ENCODE measurements at places on chromosomes 6 and 20. TPM values are rescaled to one million over a fixed set of nuclear protein-coding genes. Genes with fewer than 3 reads are reported as not detected.

GRCh38 chr20:10671919-10672623 is 1.7 kb downstream of the JAG1 start:
- DNase-seq = peak; percentile 64
- no peaks in the 10 kb centered on the region for H3K27me3 ChIP-seq
- peak overlapping the region; percentile 91 for H3K27ac ChIP-seq
- H3K4me3 ChIP-seq = peak overlapping the region; percentile 70
- H3K4me1 ChIP-seq = no peaks in the 10 kb centered on the region

DNA sequence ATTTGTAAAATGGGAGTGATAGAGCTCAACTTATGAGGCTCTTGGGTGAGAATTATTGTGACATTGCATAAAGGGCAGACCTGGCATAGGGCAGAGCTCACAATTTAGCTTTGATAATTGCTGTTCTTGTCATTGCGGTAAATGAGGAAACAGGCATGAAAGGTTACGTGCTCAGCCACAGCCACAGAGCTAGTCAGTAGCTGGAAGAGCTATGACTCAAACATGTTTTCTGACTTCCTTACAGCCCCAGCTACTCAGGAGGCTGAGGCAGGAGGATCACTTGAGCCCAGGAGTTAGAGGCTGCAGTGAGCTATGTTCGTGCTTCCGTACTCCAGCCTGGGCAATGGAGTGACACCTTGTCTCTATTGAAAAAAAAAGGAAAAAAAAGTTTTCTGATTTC is 3.5 kb upstream of the GHRH start:
- peaks cover 6% of the 10 kb centered on the region for H3K4me1 ChIP-seq
- H3K27me3 ChIP-seq = no peaks in the 10 kb centered on the region
- DNase-seq = no peak
- no peak overlapping the region for H3K4me3 ChIP-seq
- H3K36me3 ChIP-seq = no peaks in the 10 kb centered on the region
- H3K27ac ChIP-seq = no peak overlapping the region

- DNase-seq = no peak
- no peaks in the 10 kb centered on the region for H3K27me3 ChIP-seq
- peaks cover 21% of the 10 kb centered on the region for H3K4me1 ChIP-seq
- no peaks in the 10 kb centered on the region for H3K36me3 ChIP-seq
- H3K4me3 ChIP-seq = no peak overlapping the region
- no peak overlapping the region for H3K27ac ChIP-seq
These were observed 95.6 kb upstream of the SHLD1 start for GRCh38 chr20:5654557-5654956.

DNA sequence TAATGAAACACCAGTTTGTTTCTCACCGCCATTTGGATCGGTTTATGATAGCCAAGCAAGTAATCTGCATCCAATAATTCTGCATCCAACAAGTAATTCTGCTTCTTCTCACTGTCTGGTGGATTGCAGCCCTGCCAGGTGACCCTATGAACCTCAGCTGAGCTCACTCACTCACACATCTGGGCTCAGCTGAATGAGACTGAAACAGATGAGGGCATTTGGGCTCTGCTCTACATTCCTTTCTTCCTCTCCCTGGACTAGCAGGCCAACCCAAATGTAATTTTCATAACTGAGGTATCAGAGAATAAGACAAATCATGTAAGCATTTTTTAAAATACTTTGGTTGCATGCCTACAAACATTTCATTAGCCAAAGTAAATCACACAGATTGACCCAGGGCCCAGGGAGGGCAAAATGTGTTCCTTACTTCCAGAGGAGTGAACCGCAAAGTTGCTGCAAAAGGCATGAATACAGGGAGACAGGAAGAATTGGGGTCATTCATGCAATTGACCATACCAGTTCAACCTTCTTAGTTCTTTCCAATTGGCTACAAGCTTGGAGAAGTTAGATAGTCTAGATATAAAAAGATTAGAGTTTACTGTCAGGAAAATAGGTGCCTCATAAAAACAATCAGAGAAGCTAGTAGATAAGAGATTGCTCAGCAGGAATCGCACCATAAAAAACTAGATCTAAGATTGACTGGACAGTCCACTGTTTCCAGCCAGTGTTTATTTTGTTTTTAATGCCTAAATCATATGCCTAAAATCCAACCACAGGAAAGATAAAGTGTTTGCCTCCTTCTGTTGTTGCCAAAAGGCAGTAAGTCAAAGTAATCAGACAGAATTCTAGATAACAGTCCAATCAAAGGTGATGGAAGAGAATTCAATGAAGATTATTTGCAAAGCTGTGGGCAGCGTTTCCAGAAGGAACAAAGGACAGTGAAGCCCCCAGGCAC is 43.7 kb downstream of the CBLN4 start:
- H3K27me3 ChIP-seq = no peaks in the 10 kb centered on the region
- no peaks in the 10 kb centered on the region for H3K36me3 ChIP-seq
- peak; percentile 21 for DNase-seq
- no peak overlapping the region for H3K27ac ChIP-seq

KIF13A gene
- total RNA-seq = 31.8 TPM
